ENCODE measurements at places on chromosomes 13 and 19. TPM values are rescaled to one million over a fixed set of nuclear protein-coding genes. Genes with fewer than 3 reads are reported as not detected.

The NCAN gene
- total RNA-seq, result 0.15 TPM

The F10 gene
- total RNA-seq, result not detected

The NCR1 gene
- not detected for total RNA-seq

The TEX29 gene
- 0.19 TPM for total RNA-seq

The BRME1 gene
- total RNA-seq, result not detected

The KLK2 gene
- not detected for total RNA-seq

The VSTM1 gene
- total RNA-seq, result 0.81 TPM

The ZGLP1 gene
- total RNA-seq, result 1.7 TPM

The RGL3 gene
- 1.3 TPM for total RNA-seq

The SCEL gene
- total RNA-seq, result 0.79 TPM

The PLEKHF1 gene
- total RNA-seq, result 10.0 TPM

The SOX1 gene
- not detected for total RNA-seq

The SHISA2 gene
- total RNA-seq, result not detected

Data from A549 treated with CpdA at 1 μM for 4 hours (cell line).